ENCODE measurements at places on chromosomes 5 and 9.
A peak's percentile ranks its signal among the peaks of the same experiment; 100 is the strongest.

DNA sequence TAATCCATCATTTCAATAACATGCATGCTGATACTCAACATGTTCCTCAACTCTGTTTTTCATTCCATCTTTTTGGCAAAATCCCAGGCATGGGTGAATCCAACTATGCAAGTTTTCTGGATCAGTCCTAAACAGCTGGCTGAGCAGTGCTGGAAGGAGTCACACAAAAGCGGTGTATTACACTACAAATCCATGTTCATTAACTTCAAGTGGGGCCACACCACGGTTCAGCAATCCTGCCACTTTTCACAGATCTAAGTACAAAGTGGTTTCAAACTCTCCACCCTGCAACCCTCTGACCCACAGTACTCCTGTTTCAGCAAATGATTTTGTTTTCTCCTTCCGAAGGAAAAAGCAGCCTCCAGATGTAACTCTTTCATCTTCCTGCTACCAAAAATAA, 222.5 kb downstream of the EPB41L4A start:
- DNase-seq = no peak

DNA sequence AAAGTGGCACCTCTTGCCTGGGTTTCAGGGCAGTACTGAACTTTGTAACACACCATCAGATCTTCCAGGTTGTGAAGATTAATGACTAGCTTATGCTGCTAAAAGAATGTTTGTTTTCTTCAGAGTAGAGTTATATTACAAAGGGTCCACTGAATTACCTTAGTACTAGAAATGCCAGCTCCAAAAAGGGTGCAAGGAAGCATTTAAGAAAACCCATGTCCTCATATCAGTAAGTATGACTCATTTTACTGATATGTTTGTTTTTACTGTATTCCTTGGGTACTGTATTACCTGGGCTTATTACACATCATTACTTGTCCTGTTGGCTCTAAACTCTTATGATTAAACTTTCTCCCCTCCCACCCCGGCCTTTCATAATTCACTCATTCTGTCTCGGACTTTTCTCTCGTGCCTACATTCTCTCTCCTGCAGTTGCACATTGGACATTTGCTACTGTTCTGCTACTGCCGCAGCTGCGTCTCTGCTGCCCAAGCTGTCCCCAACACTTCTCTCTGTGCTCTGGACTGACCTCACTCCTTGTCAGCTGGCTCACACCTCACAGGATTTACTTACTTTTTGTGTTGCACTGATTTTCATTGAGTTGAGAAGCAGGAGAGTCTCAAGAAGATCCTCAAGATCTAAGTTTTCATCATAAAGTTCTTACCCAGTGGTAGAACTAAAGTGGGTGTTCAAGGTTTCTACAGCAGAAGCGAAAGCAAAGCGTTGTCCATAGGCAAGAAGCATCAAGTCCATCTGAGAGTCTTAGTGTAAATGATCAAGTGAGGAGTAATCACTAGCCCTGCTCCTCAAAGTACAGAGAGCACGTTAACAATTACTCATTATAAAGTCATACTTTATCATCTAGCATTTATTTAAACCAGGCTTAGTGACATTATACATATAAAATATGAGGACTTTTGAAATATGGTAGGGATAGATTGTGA, 53.2 kb upstream of the C9orf72 start:
- no peak for DNase-seq

DNA sequence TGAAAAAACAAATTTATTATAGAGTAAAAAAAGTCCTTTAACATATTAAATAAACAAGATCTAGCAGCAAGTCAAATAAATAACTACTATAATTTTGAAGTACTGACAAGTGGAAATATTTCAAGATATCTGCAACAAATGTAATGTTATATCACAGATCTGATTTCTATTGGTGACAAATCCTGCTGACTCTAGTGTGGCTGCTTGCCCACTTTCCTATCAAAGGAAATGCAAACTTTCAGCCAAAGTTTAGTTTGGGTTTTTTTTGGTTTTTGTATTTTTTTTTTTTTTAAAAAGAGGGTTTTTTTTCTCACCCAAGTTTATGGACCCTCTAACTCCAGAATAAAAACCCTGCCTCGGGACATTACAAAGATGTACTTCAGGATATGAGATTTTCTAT, 12.9 kb downstream of the ADRA1B start:
- DNase-seq = no peak

DNA sequence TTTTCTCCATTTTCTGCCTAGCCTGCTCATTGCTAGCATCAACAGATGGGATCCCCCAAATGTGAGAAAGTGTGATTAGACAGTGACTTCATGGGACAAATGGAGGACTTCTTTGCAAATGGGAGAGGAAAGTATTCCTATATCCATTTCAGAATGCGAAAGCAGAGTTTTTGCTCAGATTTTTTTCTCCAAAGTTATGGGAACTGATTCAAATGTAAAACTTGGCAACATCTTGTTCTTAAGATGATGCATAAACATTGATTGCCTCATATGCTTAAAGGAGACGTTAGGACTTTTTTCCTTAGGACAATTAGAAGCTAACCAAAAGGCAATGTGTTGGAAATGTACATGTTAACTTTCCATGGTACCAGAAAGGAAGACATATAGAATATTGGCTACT, 704.3 kb upstream of the ZNF608 start:
- DNase-seq = no peak

- no peak for DNase-seq
These were observed 124.3 kb downstream of the SLC1A3 start for GRCh38 chr5:36730537-36731216.

DNA sequence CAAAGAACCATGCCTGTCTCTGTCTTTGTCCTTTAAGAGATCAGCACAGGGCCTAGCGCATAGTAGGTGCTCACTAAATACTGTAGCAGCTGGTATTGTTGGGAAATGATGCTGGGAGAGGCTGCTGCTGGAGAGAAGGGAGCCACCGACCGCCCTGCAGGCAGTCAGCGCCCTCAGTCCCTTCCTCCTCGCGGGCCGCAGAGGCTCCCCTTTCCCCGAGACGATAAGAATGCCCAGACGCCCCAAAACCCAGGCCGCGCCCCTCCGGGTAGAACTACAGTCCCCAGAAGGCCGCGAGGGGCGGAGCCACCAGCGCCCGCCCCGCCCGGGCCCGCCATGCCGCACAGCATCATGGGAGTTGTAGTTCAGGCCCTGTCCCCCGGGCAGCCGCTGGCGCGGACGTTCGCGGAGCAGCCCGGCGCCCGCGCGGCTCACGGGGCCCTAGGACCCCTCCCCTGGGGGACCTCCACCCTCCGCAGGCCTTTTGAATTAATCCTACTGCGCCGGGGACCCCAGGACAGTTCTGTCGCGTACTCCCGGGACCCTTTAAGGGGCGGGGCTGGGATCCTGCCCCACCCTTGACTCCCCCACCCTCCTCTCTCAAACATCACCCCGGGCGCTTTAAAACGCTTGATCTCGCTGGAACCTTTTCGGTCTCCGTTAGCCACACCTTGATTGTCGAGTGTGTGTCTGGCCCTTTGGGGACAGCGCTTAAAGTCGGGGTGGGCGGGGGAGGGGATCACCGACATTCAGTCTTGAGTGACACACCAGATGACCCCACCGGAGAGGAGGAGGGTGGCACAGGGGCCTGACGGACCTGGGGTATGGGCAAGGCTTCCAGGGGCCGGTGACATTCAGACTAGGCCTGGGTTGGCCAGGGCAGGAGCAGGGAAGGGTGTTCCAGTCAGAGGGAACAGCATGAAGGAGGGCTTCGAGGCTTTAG, 24.8 kb upstream of the IER5L start:
- DNase-seq = peak; percentile 86

DNA sequence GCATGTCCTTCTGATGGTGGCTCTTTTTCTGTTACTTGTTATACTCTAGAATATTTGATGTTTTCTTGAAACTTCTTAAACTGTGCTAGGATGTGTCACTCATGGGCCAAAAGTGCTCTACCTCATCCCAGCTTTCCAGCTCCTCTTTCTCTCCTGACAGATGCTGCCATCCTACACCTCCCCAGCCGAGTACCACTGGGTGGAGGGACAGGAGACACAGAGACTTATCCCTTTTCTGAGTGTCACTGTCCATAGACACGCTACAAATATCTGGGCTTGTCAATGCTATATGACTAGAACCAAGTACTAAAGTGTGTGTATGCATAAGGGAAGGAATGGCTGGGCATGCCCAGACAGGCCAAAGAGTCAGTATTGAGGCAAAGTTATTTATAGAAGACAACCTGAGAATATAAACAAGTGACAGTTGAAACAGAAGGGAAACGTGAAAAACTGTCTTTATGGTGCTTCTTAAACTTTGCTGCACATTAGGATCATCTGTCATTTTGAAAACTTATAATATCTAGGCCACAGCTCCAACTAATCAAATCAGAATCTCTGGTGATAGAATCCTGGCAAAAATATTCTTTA, 188.0 kb downstream of the CARTPT start:
- no peak for DNase-seq

- no peak for DNase-seq
These were observed 38.3 kb downstream of the TMEM167A start for GRCh38 chr5:83038924-83039323.

DNA sequence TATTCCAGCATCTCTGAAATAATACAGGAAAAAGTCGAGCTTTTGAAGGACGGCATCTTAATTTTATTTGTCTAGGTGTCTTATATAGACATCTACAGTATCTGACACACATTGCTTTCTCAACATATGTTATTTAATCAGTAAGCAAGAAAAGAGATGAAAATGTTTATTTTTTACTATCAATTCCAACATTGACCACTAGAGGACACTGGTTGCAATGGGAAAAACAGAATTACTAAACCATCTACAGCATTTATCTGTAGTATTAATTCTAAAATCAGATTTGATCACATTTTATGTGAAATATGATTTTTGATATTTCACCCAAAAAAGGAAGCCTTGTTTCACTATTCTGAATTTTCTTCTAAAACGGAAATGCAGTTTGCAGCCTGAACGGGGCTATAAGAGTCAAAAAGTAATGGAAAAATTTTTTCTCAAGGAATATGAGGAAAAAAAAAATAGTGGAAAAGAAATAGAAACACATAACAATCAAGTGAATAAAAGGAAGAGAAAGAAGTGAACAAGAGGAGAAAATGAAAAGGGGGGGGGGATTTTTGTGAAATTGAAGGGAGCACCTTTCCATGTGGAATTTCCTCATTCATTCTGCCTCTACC, 98.6 kb downstream of the OSTF1 start:
- no peak for DNase-seq

- no peak for DNase-seq
These were observed 358.6 kb upstream of the PAPPA start for GRCh38 chr9:115794921-115795475.

Data from stimulated activated CD8-positive, alpha-beta memory T cell treated with anti-CD3 and anti-CD28 coated beads, Interleukin-15, amount 100 ng/mL, for 48 hours (primary cell).